Kidney (tissue), 22 donors: ENCODE measurements at places on chromosomes 3 and 15.
A peak's percentile ranks its signal among the peaks of the same experiment; 100 is the strongest.

DNA sequence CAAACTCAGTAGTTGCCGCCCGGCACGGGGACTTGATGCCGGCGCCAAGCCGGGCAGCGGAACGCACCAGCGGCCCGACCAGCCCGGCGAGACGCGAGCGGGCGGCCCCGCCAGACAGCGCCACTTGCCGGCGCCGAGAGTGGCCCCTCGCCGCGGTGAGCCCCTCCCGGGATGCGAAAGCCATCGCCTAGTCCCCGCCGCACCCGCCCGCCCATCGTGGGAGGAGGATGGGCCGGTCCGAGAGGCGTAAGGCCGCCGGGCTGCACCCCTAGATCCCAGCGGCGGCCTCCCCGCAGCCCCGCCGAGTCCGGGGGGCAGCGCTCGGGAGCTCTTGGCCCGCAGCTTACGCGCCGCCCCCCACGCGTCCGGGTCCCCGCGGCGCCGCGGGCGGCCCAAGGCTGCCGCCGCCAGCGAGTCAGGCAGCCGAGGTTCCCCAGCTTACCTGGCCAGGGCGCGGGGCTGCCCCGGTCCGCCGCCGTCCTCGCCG, 609 bp downstream of the GOLGA8A start:
- DNase-seq: peak; percentile 69

- peak; percentile 81 for DNase-seq
These were observed 49.1 kb downstream of the DNASE1L3 start for GRCh38 chr3:58161435-58162398.

DNA sequence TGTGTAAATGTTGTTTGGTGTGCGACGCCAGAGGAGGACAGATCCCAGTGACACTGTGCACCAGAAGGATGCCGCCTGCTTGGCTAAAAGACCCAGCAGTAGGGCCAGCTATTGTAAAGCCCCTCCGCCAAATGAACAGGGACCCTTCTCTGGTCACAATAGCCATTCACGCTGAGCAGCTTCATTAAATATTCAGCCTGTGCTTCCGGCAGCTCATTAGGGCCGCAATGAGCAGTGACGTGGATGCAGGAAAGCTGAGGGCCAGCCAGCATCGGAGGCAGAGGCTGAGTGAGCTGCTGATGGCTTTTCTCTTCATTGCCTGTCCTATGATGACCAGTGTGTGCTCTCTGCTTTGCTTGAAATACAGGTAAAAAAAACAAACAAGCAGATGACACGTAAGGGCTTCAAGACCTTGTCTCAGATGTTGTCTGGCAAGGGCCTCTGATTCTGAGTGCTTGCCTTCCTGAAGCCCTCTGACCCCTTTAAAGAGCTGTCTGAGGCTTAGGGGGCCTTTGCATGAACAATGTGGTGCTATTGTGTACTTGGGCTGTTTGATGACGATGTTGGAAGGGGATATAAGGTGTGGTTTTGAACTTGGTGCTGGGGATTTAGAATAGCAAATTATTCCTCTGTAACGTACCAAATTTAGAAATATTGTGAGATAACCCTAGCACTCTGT, 130.4 kb downstream of the FEZF2 start:
- no peak for DNase-seq

- DNase-seq: no peak
These were observed 16.7 kb downstream of the AP3S2 start for GRCh38 chr15:89877083-89877425.

- no peak for DNase-seq
These were observed 406.9 kb downstream of the OXSM start for GRCh38 chr3:26196781-26197180.

DNA sequence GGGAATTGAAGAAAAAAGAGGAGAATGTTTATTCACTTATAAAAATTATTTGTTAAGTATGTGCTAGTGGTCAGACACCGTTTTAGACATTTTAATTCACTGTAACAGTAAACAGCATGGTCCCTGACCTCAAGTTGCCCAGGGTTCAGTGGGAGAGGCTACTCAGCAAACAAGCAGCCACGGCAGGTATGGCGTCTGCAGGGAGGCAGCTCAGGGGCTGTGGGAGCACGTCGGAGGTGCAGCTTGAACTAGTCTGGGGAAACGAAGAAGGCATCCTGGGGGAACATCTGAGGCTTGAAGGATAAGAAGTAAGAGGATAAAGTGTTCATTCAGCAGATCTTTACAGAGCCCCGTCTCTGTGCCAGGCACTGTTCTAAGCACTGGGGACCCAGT, 66.0 kb downstream of the CRTC3 start:
- no peak for DNase-seq

DNA sequence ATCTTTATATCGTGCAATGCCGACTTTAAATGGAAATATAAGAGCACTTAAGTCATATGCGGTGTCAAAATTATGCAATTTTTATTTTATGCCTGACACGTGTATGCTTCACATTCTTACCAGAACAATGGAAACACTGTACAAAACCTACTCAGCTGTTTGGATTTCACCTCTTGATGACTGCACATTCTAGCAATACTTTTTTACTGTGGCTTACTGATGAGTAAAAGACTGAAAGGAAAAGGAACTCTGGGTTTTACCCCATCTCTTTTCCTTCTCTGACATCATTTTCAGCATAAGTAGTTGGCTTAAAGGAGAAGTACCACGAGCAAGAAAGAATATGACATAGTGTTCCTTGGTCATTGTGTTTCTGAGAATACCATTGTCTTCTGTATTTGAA, 142.8 kb downstream of the POLR2M start:
- DNase-seq: no peak

GRCh38 chr3:169629895-169630294, 33.6 kb downstream of the MECOM start:
- no peak for DNase-seq

- no peak for DNase-seq
These were observed 19.7 kb downstream of the DENND6A start for GRCh38 chr3:57673156-57673555.

DNA sequence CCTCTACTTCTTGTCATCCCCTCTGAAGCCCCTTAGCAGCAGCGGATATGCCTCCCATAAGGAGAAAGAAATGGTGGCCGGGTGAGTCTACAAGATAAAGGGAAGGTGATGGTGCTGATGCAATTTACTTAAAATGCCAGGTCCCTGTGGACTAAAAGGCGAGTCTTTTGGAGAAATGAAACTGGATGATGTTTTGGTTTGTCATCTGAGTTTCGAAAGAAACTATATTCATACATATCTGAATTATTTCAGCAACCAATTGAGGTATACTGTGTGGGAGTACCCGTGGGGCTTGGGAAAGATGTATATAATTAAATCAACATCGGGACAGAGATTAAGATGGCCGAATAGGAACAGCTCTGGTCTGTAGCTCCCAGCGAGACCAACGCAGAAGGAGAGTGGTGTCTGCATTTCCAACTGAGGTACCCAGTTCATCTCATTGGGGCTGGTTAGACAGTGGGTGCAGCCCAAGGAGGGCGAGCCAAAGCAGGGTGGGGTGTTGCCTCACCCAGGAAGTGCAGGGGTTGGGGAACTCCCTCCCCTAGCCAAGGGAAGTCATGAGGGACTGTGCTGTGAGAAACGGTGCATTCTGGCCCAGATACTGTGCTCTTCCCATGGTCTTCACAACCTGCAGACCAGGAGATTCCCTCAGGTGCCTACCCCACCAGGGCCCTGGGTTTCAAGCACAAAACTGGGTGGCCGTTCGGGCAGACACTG, 210.6 kb upstream of the CHRM5 start:
- DNase-seq: no peak

DNA sequence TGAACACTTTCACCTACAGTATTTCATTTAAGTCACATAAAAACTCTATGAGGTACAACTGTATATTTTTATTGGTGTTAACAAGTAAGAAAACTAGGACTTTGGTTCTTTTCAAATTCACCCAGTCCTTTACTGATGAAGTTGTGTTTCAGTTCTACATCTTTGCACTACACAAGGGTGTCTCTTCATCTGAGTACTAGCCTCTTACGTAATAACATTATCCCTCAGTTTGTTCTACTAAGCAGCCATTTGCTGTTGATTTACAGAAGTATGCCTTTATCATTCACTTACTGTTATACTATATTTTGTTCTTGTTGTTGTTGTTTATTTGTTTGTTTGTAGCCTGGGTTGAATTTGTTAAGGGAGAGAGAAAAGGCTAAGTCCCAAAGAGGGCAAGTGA, 311.9 kb downstream of the PLOD2 start:
- no peak for DNase-seq

DNA sequence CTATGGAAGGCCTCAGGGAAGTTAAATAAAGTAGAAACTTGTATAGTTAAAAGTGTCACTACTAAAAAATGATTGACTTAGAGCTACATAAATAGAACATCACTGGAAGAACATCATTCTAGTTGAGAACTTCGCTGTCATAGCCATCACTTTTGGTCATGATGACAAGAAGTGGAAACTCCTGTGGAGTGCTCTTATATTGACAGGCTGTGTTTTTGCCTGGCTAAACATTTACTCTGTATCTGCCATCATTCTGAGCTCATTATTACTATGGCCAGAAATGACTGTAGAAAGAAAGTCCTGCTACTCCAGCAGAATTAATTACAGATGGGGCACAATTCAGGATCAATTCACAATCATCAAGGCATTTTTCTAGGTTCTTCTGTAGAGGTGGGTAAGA, 165.1 kb upstream of the GOLIM4 start:
- DNase-seq: no peak

- DNase-seq: no peak
These were observed 1534.6 kb downstream of the SI start for GRCh38 chr3:163543662-163544061.

GRCh38 chr3:64728994-64729393, 41.2 kb upstream of the ADAMTS9 start:
- no peak for DNase-seq

- no peak for DNase-seq
These were observed 65.7 kb downstream of the OCA2 start for GRCh38 chr15:28033443-28033842.

DNA sequence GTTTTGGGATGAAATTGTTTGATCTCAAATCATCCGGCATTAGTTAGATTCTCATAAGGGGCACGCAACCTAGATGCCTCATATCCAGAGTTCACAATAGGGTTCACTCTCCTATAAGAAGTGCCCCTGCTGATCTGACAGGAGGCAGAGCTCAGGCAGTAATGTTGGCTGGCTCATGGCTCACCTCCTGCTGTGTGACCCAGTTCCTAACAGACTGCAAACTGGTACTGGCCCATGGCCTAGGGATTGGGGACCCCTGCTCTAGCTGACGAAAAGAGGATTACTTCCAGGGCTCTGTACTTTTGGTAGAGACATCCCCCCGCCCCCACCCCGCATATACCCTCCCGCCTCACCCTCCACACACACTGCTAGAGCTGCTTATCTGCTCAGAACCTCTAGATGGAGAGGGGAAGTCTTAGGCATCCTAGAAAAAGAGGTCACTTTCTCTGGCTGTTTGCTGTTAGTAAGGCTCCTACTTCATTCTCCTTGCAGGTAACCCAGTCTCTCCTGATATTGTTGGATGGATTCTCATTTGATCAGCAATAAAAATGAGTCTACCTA, 923.1 kb downstream of the CADM2 start:
- DNase-seq: no peak

DNA sequence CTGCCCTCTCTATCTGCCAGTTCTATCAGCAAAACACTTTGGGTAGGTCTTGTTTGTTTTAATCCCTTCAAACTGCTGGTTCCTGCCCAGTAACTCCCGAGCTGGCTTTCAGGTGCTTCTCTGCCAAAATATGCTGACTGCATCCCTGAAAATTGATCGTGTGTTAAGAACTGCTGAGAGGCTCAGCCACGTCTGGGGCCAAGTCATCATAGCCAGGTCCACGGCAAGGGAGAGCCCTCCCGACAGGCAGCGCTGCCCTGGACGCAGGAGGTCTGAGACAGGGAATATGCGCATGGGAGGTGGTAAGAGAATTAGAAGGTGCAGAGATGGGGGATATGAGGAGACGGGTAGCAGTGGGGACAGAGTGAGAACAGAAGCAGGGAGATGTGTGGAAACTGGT, 179.7 kb upstream of the TOPAZ1 start:
- DNase-seq: no peak

DNA sequence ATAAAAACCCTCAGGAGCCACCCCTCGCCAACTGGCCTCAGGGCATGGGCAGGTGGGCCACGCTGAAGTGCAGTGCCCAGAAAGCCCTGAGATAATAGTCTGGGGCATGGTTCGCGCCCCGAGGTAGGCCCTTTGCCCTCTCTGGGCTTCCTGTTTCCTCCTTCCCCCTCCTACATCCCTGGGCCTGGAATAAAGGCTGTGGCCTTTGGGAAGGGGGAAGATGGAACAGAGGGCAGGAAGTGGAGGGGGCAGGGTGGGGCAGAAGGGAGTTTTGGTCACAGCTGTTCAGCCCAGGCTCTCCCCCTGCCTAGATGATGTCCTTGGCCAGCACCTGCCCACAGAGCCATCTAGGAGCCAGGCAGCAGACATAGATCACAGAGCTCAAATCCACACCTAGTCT, 11.3 kb downstream of the CSRNP1 start:
- no peak for DNase-seq

- DNase-seq: no peak
These were observed 2.3 kb upstream of the FEM1B start for GRCh38 chr15:68275165-68275746.

DNA sequence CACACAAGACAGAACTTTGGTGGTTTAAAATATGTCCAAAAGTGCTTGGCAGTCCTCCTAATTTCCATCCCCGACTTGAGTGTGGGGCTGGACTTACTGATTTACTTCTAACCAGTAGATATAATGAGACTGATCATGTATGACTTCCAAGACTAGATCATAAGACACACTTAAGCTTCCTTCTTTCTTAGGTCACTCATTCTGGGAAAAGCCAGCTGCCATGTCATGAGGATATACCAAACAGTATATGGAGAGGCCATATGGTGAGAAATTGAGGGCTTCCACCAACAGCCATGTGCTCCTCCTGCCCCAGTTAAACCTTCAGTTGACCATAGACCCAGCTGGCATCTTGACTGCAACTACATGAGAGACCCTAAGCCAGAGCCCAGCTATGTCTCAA, 282.8 kb upstream of the PROK2 start:
- DNase-seq: no peak

DNA sequence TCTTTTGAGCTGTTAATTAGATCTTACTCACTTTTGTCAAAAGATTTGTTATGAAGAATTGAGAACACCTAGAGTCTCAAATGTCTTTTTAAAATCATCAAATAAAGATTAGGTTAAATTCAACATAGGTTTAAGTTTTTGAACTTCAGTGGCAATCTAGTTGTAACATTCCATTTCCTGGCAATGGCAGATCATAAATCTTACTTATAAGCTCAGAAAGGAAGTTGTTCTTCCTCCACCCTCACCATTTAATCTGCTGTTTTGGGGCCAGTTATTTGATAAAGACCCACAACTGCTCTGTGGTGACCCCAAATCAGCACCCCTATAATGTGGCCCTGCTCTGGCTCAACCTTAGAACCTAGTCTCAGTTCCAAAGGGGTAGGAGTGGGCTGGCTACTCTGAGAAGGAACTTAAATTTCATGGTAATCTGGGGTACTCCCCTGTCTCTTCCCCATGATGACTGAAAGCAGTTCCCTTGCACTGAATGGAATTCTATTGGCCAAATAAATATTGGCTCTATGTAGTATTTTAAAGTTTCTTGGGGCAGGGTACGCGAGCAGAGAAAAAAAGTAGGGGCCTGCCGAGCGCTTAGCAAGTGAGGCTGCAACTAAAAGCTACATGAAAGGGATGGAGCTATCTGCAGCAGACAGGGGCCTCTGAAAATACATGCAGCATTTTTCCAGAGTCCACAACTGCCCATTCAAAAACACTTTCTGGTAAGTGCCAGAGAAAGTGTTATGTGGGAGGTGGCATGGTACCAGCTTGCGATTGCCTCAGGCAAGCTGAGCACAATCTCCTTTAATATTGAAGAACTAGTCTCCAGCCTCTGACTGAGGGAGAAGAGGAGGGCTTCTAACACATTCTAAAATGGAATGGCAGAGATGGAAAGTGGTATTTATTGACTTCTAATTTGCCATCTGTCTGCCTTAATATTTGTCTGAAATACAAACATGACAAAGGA, 103.6 kb upstream of the RASGRP1 start:
- DNase-seq: no peak

GRCh38 chr15:75091814-75092213, 68.4 kb downstream of the PPCDC start:
- DNase-seq: no peak
